ENCODE measurements at places on chromosomes 16 and 17.

DNA sequence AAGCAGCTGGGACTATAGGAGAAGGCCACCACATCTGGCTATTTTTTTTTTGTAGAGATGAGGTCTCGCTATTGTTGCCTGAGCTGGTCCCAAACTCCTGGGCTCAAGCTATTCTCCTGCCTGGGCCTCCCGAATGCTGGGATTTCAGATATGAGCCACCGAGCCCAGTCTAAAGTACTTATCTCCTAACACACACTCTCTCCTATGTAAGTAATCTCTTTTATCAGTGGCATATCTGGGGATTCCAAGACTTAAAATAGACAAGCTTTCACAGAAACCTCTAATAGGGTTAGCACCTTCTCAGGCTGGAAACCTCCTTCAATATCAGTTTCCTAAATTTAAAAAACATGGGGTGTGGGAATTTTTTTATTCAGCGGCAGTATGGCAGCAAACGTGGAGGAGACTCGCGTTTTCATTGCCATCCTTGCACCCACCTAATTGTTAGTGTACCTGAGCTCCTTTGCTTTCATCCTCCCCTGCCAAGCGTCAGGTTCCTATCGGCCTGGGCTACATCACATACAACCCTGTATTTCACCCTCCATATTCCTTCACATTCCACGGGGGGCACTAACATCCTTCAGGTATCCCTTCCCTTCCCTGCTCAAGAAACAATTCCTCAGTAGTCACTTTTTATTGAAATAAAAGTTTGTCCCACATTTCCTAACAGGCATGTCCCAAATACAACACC, 1.1 kb downstream of the EZH1 start:
- no peak for DNase-seq

DNA sequence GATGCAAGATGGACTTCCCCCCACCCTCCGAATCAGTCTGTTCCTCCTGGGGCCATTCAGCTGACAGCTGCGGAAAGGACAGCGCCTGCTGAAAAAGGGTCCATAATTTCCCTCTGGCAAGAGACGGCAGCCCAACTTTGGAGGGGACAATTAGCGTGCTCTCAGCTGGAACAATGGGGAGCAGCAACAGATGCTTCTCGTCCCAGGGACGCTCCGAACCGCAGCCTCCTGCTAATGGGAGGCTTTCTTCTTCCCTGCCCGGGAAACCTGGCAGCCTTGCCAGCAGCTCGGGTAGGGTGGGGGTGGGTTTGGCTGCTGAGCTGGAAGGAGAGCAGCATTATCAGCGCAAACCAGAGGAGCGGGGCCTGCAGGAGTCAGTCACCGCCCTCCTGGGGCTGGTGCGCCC, 500.0 kb upstream of the SALL1 start:
- no peak for DNase-seq

DNA sequence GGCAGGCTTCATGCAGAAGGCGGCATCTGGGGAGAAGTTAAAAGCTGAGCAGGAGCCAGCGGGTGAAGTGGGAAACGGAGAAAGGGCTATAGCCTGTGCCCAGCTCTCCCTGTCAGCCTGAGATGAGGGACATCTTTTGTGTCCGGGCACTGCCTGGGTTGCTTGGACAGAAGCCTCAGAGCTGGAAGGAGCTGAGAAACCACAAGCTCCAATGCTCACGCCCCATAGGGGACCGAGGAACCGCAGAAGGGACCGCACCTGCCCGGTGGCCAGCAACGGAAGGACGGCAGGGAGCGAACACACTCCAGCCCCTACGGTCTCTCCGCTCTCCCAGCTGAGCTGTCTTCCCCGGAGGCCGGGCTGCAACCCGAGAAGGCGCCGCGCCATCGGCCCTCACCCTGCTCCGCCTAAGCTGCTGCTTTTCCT, 175.8 kb downstream of the NPIPB11 start:
- no peak for DNase-seq

- DNase-seq = no peak
These were observed 4.5 kb upstream of the FOXN1 start for GRCh38 chr17:28501421-28502284.

DNA sequence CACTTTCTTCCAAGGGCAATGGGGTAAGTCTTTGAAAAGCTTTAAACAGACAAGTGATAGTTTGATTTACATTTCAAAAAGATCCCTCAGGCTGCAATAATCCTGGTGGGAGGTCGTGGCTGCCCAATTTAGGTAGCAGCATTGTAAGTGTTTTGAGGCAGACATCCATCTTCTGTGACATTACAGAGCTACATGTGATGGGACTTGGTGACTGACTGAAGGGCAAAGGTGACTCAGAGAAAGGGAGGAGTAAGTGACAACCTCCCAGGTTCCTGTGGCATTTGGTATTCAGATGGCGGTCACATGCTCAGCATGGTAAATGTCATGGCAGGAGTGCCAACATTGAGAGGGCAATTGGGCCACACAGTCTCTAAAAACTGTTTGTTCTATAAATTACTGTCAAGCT, 26.5 kb downstream of the STAT3 start:
- DNase-seq = peak; percentile 36

GRCh38 chr16:81413245-81413990, 31.2 kb upstream of the CMIP start:
- no peak for DNase-seq

DNA sequence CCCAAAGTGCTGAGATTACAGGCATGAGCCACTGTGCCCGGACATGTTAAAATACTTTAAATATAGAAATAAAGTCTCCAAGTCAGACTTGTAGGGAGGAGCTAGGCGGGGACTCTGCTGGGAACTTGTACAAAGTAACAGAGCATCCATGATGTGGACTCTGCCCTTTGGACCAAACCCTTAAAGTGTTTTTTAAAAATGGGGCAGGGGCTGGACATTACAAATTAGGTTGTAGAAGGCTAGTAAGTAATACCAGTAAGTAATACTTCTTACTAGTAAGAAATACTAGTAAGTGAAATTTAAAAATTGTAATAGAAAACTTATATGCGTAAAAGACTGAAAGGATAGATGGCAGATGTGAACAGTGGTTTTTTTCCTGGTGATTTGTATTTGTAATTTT, 9.7 kb upstream of the SPATA32 start:
- DNase-seq = no peak

GRCh38 chr16:21613781-21614180, 14.4 kb downstream of the METTL9 start:
- no peak for DNase-seq

GRCh38 chr16:4114257-4115208, 1.7 kb downstream of the ADCY9 start:
- DNase-seq = no peak

GRCh38 chr16:50567651-50568050, 19.5 kb downstream of the NKD1 start:
- DNase-seq = no peak

- no peak for DNase-seq
These were observed 142.3 kb downstream of the RGS9 start for GRCh38 chr17:65279456-65279855.

DNA sequence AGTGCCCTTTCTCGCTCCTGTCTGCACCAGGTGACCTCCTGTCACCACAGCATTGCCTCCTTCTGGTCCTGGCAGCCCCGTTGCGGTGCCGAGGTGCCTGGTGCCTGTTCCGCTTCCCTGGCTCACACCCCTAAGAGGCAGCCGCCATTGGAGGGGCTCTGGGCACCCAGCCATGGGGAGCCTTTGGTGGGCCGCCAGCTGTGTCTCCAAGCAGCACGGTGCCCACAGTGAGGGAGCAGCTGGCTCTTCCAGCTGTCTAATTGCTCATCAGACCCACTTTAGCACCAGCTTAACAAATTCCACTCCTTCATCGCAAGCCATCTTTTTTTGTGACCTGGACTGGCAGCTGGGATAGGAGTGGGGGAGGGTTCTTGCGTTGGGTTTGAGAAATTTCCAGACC, 276.1 kb downstream of the SNX29 start:
- no peak for DNase-seq

DNA sequence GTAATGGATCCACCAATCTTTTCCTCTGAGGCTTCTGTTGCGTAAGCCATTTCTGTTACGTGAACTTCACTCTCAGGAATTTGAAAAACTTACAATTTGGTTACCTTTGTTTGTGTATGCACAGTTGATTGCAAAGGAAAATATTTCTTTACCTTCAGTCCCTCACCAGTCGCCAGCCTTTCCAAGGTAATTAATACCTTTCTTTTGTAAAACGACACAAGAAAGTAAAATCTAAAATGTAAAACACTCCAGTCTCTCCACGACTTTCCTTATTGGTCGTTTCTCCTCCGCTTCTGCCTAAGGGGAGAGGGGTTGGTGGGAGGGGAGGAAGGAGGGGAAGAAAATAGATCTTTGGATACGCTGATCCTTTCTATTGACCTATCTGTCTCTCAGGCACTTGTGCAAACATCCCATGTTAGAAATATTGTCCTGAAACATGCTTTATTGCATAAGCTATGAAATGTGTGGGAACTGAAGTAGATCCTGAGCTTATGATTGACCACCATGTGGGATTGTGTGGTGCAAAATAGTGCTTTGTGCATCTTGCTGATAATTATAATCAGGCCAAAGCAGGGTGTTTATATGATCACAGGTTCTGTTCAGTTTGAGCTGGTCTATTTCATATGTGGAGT, 32.4 kb upstream of the EFCAB13 start:
- no peak for DNase-seq

DNA sequence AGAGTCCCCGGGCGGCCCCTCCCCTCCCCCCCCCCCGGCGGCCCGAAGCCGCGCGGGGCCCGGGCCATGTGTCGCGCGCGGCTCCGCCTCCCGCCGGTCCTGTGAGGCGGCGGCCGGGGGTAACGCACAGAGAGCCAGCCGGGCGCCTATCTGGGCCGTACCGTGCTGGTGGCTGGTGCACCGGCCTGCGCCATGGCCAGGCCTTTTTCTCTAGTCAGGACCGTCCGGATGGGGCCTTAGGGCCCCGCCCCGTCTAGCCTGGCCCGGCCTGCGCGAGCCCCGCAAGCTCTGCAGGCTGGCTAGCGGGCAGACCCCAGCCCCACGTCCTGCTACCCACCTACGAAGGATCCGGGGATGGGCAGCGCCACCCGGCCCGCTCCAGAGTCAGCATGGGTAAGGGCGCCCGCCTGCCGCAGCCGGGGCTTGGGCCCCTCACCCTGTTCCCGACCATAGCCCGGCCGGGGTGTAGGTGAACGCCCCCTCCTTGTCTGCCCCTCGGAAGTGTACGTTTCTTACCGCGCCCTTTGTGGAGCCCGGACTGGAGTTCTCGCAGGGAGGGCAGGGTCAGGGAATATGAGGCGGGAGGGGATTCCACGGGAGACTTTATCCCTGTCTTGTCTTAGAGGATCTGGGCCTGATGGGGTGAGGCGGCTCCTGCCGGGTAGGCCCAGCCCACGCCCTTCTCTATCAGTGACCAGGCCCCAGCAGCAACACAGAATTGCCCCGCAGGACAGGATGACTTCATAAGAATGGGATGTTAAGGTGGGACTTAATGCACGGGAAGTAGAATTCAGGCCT, at the start of gene CENPT:
Gene CENPT, minus strand, starts transcription at position 630 of the 798 bp plus-strand sequence. CDS start 13,834 bp downstream, outside the sequence.
- peak; percentile 76 for DNase-seq

GRCh38 chr16:84611041-84611440, 6.8 kb downstream of the COTL1 start:
- no peak for DNase-seq

- DNase-seq = no peak
These were observed 39.9 kb downstream of the CENPV start for GRCh38 chr17:16313139-16314090.

- DNase-seq = peak; percentile 31
These were observed 68.8 kb downstream of the ITFG1 start for GRCh38 chr16:47392081-47392480.

DNA sequence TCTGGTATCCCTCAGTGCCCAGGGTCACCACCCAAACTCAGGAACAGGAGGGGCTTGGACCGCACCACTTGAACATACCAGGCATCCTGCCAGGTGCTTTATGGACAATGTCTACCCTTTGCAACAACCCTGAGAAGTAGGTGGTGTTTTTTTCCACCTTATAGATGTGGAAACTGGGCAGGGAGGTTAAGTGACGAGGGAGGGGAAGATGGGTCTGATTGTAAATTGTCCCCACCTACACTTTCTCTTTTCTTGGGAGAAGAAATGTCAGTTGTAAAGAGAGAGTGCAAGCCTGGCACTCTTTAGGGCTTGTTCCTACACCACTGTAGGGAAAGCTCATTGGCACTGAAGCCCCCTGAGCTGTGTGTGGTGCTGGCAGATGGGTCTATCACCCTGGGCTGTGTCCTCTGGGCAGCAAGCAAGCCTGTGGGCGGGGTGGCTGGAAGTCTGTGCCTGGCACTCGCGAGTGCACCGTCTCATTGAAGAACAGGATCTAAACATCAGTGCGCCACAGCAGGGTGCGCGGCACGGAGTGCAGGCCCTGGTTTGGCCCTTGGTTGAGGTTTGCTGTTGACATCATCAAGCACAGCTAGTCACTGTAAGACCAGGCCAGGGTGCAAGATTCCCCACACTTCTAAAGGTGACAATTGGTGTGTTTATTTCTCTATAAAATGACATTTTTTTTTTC, 15.1 kb downstream of the NOD2 start:
- no peak for DNase-seq

DNA sequence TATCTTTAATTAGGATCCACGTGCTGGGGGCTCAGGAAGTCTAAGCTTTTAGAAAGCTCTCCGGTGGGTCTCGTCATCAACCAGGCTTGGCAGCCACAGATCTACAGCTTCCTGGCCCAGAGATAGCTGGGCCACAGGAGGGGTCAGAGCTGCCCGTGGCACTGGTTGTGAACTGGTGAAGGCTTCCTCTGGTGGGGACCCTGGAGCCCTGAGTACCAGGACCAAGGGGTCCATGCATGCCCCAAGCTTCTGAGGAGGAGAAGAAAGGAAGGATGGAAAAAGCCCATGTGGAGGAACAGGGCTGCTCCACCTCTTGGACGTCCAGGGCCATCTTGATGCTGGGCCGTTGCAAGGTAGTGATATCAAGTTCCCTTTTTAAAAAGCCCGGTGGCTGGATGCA, 13.3 kb downstream of the RMI2 start:
- no peak for DNase-seq

DNA sequence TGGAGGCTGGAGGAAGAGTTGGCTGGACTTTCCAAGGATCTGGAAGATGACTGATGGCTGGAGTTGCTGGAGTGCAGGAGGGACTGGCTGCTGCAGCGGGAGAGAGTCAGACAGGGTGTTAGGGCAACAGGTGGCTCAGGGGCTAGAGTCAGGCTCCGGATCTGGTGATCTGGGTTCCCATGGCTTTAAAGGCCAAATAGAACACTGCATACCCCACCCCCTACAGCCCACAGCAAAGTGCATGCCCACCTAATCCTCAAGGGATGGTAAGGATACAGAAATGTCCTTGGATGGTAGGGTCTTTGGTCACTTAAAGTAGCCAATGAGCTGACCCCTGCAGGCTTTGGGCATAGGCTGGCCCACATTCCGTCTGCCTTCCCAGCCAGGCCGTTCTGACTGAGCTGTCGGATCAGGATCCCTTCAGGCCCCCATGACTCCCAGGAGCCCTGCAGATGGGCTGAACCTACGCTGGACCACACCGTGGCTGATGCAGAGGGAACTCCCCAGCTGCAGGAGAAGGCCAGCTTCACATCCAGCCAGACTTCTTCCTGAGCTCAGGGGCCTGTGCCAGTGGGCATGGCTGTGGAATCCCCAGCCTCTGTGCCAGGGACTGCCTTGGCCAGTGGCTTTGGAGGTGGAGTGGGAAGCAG, 13.9 kb downstream of the TNS4 start:
- DNase-seq = no peak
